ENCODE measurements at places on chromosomes 1 and 21. TPM values are rescaled to one million over a fixed set of nuclear protein-coding genes. Genes with fewer than 3 reads are reported as not detected.

Gene ATG4C
- polyA plus RNA-seq: 6.9 TPM

Gene SLAMF1
- 0.47 TPM for polyA plus RNA-seq

Gene PLA2G2F
- 2.6 TPM for polyA plus RNA-seq

Gene EPHA2
- 16.2 TPM for polyA plus RNA-seq

Gene C1orf94
- polyA plus RNA-seq: not detected

Gene LGR6
- polyA plus RNA-seq: 3.8 TPM

Gene CDC20
- polyA plus RNA-seq: 1.7 TPM

Gene SPRR4
- not detected for polyA plus RNA-seq

Gene SPRR2B
- not detected for polyA plus RNA-seq

Gene MPL
- 0.33 TPM for polyA plus RNA-seq

Gene MAB21L3
- 0.76 TPM for polyA plus RNA-seq

Gene SCAF4
- 14.4 TPM for polyA plus RNA-seq

Gene PAPPA2
- polyA plus RNA-seq: 0.54 TPM

Gene AKIRIN1
- 39.1 TPM for polyA plus RNA-seq

Gene P3H1
- 35.5 TPM for polyA plus RNA-seq

Gene TRIM45
- 5.7 TPM for polyA plus RNA-seq

Gene ANKRD34A
- 1.4 TPM for polyA plus RNA-seq

Gene EVA1C
- 35.2 TPM for polyA plus RNA-seq

Gene SYT6
- polyA plus RNA-seq: 0.14 TPM

Gene MEX3A
- polyA plus RNA-seq: 0.76 TPM

Gene FAM151A
- 0.10 TPM for polyA plus RNA-seq

Gene GBP1
- polyA plus RNA-seq: 27.8 TPM

Gene RGS13
- polyA plus RNA-seq: 0.72 TPM

Gene PGBD2
- 4.2 TPM for polyA plus RNA-seq
